ENCODE measurements at places on chromosomes 2 and 18.

- ATAC-seq = no peak
These were observed 95.8 kb upstream of the GPC1 start for GRCh38 chr2:240339411-240340360.

- no peak for ATAC-seq
These were observed 156.1 kb downstream of the AGPS start for GRCh38 chr2:177548636-177549035.

DNA sequence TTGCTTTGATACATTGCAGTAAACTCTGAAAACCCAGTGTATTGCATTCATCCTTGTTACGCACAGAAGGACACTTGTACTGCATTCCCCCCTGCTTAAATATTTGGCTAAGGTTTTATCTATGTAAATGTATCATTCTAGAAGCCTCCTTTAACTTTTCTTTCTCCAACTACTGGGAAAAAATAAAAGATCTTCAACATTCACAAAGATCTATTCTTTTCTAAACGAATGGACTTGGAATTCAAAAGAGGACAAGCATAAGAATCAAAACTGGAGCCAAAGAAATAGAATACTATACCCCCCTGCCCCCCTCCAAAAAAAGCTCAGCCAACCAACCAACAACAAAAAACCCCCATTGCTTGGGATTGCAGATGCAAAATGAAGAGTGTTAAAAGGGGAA, 136.9 kb downstream of the EPHA4 start:
- no peak for ATAC-seq

DNA sequence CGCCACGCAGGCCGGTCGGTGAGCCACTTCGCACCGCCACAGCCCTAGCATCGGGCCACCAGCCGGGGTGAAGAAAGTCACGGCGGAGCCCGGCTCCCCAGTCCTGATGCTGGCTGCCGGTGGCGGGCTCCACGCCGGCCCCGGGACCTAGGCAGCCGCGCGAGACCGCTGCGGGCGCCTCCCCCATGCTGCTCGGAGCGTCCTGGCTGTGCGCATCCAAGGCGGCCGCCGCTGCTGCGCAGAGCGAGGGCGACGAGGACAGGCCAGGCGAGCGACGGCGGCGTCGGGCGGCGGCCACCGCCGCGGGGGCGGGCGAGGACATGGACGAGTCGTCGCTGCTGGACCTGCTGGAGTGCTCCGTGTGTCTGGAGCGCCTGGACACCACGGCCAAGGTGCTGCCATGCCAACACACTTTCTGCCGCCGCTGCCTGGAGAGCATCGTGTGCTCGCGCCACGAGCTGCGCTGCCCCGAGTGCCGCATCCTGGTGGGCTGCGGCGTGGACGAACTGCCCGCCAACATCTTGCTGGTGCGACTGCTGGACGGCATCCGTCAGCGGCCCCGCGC, 433 bp downstream of the SH3RF3 start:
- peak; percentile 59 for ATAC-seq

- no peak for ATAC-seq
These were observed 887.2 kb upstream of the KLHL29 start for GRCh38 chr2:22497789-22498188.

DNA sequence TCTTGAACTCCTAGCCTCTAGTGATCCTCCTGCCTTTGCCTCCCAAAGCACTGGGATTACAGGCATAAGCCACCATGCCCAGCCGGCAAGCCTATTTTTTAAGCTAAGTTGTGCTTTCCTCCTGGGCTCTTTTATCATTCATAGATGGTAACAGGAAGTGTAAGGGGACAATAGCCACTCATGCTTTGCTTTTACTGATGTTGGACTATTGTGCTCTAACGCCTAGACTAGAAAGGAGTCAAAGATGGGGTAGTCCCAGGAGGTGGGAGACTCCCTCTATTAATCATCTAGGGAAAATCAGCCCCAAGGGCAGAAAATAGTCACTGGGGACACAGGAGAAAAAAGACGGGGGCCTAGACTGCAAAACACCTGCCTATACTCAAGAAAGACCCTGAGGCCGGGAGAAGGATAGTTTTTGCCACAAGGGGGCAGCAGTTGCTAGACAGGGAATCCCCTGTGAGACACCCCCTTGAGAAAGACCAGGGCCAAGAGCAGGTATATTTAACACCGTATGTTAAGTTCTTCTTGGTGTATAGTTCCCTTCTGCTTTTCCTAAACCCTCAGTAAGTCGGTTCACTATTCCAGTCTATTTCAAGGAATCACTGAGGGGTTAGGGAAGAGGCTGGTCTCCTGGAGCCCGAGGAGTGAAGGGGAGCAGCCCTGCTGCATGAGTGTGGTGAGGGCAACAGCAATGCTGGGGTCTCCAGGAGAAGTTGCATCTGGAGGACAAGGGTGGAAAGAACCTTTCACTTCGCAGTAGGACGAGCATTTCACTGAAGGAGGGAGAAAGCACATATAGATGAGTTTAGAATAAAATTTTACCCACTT, 2.1 kb upstream of the CXCR1 start:
- ATAC-seq = no peak

DNA sequence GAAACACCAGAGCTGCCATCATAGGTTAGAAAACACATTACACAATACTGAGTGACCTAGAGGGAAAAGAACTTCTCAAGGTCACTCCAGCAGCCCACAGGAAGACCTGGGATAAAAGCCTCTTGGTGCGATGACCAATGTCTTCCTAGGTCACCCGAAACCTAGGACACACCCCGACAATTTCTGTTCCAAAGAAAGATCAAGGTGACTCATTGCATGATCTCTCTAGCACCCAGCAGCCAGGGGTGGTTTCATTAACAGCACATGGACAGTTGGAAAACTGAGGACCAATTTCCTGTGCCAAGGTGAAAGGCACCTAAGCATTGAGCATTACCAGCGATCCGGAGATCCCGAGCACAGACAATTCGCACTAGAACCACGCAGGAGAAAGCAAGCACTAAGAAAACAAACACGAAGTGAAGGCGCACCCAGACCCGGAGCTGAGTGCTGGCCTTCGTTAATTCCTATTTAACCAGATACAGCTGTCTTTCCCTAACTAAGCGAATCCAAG, 1.5 kb downstream of the CACNB4 start:
- ATAC-seq = peak; percentile 76

DNA sequence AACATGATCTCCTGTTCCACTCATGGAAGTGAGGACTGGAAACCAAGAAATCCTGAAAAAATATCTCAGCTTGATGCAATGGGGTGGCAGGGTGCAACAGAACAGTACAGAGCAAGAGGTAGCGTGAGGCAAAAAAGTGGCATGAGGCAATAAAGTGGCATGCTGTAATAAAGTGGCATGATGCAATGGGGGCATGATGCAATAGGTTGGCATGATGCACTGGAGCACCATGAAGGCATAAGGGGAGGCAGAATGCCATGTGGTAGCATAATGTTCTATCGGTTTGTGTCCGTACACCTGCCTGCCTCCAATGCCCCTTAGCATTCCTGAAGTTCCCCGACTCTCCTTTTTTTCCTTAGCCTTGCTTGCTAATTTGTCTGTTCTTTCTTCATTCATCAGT, 648.4 kb downstream of the TMEM182 start:
- no peak for ATAC-seq

DNA sequence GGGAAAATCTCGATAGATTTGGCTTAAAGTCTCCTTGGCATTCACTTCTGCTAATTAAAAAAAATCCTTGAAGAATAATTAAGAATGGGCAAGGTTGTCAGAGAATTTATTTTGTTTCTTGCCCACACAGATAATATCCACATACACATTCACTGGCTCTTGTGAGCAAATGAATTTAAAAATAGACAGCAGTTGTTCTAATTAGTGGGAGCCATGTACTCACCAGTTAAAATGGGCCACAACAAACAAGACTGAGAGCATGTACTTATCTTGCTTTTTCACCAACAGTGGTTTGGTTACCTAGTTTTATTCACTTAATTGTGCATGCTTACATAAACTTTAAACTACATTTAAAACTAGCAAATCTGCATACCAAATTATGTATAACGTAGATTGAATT, 53.5 kb downstream of the TMEM182 start:
- ATAC-seq = no peak

GRCh38 chr2:83941886-83942285, 517.2 kb downstream of the SUCLG1 start:
- ATAC-seq = no peak
